Progenitor cell of endocrine pancreas (in vitro differentiated cells): ENCODE measurements at places on chromosomes 6 and 20.
A peak's percentile ranks its signal among the peaks of the same experiment; 100 is the strongest.

GRCh38 chr6:155791186-155791585 lies 335.5 kb upstream of the NOX3 start:
- DNase-seq: no peak

- DNase-seq: no peak
Observed at GRCh38 chr20:15700147-15700765, 873.0 kb downstream of the KIF16B start.

GRCh38 chr6:85449818-85450759 lies at the start of gene NT5E:
Gene NT5E (plus strand): TSS chr6:85450083. CDS start chr6:85450140, 57 bp downstream.
- peak; percentile 57 for DNase-seq

DNA sequence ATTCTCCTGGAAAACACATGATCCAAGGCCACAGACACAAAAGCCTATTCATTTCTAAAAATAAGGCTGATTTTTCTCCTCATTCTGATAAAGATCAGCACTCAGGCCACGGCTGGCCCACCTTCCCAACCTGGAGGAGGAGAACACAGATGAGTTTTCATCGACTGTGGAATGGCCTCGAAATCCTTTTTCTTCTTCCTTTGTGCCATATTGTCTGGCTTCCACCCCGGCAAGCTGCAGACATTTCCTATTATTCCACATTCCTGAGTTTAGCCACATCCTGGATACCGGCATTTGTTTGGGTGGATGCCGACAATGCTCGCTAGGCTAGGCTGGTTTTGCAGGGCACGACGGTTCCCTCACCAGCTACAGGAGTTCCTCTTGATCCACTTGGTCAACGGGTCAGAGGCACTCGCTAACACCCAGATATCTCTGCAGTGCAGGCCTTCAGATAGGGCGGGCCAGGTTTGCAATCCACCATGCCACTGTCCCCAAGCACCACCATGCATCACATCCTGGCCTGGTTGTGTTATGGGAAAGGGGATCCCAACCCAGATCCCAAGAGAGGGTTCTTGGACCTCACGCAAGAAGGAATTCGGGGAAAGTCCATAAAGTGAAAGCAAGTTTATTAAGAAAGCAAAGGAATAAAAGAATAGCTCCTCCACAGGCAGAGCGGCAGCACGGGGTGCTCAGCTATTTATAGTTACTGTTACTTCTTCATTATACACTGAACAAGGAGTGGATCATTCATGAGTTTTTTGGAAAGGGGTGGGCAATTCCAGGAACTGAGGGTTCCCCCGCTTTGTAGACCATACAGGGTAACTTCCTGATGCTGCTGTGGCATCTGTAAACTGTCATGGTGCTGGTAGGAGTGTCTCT lies 4.2 kb upstream of the CTSZ start:
- no peak for DNase-seq

GRCh38 chr20:49543071-49543857 lies 24.7 kb downstream of the PTGIS start:
- DNase-seq: no peak

DNA sequence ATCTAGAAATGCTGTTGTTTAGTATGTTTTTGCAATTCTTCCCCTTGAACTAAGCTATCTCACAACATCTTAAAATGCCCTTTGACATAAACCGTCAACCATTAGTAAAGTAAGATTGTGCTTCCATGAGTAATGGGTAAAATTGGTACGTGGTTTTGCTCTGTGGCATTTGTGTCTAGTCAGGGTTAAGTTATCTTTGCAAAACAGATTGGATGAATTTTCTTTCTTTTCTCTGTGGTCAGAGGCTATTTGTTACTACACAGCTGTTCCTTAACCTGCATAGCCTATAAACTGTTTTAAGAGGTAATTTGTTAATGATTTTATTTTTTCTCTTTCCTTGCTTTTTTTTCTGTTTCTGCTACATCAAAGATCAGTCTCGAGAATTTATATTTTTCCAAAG lies 75.4 kb downstream of the RPP40 start:
- DNase-seq: no peak

GRCh38 chr6:151229401-151230276 lies 10.1 kb upstream of the AKAP12 start:
- DNase-seq: no peak

DNA sequence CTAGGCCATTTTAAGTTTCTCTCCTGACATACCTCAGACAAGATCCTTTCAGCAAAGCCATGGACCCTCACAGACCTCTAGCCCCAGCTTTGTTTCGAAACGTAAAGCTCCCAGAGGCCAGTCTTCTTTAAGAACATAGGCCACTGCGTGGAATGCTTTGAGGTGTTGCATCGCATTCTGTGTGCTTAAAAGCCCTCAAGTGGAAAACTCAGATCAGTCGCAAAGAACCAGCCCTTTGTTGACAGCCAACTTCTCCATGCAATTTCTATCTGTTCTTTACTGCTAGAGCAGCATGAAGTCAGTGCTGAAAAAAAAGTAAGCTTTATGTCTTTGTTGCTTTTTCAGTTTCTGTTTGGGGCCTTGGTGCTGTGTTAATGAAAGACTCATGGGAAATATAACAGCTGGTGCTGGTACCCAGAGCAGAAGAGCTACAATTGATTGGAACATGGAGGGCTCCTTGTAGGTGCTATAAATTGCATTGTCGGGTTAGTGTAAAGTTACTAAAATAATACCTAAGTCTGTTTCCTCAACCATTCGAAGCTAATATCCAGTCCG lies 142.6 kb downstream of the MAP3K7 start:
- no peak for DNase-seq

DNA sequence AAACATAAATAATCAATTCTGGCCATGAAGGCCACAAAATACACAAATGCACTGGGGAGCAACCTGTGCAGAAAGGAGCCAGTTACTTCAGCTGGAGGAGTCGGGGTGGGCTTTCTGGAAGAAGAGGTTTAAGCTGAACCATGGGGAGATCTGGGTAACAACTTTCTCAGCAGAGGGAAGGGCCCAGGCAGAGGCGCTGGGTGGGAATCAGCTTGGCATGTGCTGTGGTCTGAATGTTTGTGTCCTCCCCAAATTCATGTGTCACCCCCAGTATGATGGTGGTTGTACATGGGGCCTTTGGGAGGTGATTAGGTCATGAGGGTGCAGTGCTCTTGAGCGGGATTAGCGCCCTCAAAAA lies 107.9 kb downstream of the SYCP2 start:
- DNase-seq: no peak

- DNase-seq: no peak
Observed at GRCh38 chr20:18578581-18578980, 9.3 kb upstream of the DTD1 start.

DNA sequence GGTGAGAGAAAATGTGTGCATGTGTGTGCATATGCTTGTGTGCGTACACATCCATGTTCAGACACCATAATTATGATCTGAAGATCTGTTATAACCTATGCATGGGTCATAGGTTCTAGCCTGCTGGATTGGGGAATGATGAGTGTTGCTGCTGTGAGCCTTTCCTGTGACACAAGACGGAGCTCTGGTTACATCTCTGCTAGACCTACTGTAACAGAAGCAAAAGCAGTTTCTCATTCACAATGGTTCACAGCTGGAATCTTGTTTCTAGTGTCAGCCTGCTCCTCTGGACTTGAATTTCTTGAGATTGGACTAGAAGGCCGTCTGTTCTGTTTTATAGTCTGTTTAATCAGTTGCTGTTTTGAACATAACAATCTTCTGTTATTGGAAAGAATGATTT lies 40.1 kb downstream of the DEFB114 start:
- DNase-seq: no peak

- no peak for DNase-seq
Observed at GRCh38 chr6:139597771-139598755, 223.6 kb upstream of the CITED2 start.

- no peak for DNase-seq
Observed at GRCh38 chr6:36843170-36843569, 3.9 kb upstream of the CPNE5 start.

GRCh38 chr20:872855-873520 lies 39.5 kb downstream of the FAM110A start:
- DNase-seq: no peak

DNA sequence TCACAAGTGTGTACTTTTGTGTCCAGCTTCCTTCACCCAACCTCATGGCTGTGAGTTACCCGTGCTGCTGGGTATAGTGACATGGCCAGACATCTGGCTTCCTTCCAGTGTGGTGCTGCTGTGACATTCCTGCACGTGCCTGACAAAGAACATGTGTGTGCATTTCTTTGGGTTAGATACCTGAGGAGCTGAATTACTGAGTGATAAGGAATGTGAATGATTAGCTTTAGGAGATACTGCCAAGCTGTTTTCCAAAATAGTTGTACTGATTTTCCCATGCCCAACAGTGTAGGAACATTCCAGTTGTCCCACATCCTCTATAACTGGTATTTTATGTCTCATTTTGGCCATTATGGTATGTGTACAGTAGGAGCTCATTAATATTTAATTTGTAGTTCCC lies 132.5 kb downstream of the PREX1 start:
- no peak for DNase-seq

- DNase-seq: no peak
Observed at GRCh38 chr20:61414455-61414991, 162.5 kb downstream of the CDH4 start.

GRCh38 chr20:35286077-35286898 lies 1.7 kb upstream of the EIF6 start:
- no peak for DNase-seq

- DNase-seq: no peak
Observed at GRCh38 chr6:52616059-52616690, 39.3 kb upstream of the TRAM2 start.

GRCh38 chr20:42742926-42743325 lies 446.8 kb downstream of the PTPRT start:
- DNase-seq: no peak

DNA sequence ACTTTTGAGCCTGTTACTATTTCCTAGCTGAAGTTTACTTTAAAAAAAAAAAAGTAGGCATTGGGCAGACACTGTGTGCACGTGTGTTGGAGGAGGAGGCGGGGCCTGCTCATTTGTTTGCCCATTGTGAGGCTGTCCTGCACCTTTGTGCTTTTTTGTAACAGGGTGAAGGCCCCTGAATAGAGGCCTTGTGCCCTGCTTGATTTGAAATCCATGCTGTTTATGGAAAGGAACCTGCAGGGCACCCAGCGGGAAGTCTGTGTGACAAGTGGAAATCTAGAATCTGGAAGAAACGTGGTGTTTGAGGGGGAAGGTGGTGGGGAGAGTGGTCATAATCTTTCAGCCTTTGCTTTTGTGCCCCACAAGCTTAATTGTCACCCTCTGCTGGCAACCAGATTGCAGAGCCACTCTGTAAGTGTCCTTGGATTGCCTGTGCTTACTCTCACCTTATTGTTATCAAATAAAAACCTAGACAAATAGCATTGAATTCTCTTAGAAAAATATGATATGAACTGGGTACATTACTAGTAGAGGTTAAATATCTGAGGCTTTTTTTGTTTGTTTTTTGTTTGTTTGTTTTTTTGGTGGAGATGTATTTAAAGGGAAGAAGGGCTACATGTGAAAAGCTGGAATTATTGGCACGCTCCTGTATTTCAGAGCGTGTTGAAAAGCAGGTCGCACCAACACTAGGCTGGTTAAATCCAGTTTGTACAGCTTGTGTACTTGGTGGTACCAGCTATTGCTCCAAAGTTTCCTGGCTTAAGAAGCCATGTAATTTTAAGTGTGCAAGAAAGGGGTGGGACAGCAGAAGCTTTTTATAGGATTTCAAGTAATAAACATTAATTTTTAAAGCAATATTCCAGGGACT lies 156.3 kb downstream of the ARID1B start:
- peak; percentile 28 for DNase-seq

DNA sequence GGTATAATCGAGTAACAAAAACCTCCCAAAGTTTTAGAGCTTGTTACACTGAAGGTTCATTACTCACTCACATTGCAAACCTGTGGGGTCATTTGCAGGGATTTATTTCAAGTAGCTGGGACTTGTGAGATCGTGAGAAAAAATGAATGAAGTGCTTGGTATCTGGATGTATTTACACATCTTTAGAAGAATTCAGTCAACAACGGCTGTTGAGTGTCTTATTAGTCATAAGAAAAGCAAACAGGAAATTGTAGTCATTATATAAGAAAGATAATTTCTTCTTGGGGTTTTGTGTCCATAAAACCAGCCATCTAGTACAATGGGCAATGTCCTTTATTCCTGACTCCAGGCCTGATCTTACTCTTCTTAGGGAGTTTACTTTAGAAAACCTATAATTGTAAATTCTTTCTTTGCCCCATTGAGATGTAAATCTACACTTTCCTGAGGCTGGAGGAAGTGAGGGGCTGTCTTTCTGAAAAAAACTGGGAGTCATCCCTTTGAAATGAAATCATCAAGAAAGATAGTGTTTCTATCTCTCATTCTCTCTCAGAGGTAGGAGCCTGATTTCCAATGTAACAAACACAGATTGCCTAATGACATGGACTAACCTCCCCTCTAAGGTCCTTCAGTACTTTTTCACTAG lies 202.5 kb upstream of the ASCC3 start:
- DNase-seq: no peak

DNA sequence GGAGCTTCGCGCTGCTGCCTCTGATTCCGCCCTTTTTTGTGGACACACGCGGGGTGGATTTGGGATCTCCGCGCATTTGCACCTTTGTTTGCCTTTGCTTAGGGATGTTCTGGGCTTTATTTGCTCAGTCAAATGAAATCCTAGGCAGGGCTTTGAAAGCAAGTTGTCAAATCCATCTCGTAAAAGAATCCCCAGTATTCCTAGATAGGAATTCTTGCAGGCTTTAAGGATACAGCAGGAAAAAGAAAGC lies 453 bp downstream of the CEP57L1 start:
- DNase-seq: no peak

DNA sequence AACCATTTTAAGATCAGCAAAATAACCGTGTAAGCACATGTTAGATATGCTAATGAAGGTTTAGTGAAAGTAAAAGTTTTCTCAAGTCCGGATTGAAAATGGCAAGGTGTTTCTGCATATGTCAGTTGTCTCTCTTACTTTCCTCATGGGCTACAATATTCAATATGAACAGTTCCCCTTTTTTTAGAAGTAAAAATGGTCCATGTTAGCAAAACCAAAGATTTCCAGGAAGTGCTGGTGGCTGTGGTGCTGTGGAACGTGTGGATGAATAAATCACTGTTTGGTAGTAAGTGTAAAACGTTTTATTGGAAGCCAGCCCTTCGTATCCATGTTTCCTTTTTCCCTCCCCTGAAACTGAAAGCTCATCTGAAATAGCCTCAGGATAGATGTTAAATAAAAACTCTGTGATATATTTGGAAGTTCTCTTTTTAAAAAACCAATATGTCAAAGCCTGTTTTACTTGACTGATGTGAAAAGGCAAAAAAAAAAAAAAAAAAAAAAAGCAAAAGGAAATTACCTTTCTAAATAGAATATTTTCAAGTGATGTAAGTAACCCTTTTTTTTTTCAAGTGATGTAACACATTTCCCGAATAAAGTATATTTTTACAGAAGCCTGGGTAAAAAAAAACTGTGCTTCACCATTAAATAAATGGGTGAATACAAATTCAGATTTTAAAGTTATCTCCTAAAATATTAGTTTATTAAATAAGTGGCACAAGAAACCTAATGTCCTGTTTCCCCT lies 41.9 kb downstream of the PLEKHG1 start:
- DNase-seq: no peak
